ENCODE measurements at places on chromosomes 13 and 19.

DNA sequence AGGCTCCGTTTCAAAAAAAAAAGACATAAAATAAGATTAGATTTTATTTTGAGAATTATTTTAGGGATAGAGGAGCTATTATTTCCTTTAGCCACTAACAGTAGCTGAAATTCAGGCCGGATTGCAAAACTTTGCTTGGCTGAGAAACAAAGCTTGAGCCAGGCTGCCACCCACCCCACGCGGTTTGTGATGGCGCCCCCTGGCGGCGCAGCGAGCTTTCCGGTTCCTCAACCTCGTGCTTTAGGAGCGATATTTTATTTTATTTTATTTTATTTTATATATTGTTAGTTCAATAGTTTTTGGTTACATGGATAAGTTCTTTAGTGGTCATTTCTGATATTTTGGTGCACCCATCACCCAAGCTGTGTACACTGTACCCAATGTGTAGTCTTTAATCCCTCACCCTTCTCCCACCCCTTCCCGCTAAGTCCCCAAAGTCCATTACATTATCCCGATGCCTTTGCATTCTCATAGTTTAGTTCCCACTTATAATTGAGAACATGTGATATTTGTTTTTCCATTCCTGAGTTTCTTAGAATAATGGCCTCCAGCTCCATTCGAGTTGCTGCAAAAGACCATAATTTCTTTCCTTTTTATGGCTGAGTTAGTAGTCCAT, 19.8 kb upstream of the CEACAM4 start:
- DNase-seq = peak; percentile 58

- no peak for DNase-seq
Observed at GRCh38 chr19:16197188-16197621, 506 bp upstream of the AP1M1 start.

DNA sequence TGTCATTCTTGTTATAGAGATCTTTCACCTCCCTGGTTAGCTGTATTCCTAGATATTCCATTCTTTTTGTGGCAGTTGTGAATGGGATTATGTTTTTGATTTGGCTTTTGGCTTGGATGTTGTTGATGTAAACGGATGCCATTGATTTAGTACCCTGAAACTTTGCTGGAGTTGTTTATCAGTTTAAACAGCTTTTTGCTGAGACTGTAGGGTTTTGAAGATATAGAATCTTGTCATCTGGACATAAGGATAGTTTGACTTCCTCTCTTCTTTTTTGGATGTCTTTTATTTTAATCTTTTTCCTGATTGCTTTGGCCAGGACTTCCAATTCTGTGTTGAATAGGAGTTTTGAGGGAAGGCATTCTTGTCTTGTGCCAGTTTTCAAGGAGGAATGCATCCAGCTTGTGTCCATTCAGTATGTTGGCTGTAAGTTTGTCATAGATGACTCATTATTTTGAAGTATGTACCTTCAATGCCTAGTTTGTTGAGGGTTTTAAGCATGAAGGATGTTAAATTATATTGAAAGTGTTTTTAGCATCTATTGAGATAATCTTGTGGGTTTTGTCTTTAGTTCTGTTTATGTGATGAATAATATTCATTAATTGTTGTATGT, 16.8 kb downstream of the ZNF431 start:
- DNase-seq = no peak

DNA sequence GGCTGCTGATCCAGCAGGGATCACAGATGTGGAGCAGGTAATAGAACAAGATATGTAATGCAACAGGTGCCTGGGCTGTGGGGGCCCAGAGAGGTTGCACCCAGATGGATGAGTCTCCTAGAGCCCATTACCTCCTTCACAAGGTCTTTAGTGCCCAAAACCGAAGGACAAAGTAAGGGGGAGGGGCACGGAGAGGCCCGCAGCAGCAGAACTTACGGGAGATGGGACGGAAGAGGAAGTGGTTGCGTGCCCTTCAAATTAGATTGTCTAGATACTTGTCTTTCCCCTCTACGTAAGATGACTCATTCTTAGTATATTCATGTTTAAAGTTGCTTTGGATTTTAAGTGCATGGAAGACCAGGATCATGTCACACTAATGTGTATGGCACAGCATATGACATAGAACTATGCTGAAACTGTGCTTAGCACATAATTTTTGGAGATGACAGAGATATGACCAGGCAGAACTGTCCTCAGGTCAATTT, 5.7 kb upstream of the MRPS31 start:
- DNase-seq = peak; percentile 32

- peak; percentile 99 for DNase-seq
Observed at GRCh38 chr19:50658441-50659317, 9.4 kb downstream of the C19orf81 start.

DNA sequence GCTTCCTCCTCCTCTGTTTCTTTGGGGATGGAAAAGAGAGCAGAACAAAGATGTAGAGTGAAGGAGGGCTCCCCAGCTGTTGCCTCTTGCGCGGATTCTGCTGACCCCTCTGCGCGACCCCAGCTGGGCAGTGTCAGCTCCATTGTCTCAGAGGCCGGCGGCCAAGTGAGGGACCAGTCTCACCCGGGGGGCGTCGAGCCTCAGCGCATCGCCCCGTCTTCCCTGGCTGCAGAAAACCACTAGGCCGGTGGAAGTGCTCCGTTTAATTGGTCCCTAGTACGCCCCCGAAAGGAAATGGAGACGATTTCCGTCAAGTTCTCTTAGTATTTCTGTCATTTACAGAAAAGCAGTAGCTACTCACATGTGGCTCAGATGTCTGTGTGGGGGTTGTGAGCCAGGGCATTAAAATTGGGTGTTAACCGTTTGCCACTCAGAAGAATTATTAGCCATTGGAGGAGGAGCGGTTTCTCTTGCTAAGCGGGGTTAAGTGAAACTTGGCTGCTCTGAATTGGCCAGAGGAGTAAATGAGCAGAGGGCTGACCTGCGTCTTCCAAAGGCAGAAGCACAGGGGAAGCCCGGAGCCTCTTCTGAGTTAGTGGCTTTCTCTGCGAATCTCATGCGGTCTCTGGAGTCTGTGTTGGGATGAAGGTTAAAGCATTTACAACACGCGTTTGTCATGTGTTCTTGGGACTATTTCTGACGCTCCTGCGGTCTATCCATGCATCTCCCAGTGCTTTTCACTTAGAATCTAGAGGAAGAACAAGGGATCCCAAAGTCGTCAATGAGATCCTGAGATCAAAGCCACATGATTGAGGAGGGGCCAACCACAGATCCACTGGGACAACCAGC, 132.8 kb upstream of the MYO16 start:
- peak; percentile 11 for DNase-seq

DNA sequence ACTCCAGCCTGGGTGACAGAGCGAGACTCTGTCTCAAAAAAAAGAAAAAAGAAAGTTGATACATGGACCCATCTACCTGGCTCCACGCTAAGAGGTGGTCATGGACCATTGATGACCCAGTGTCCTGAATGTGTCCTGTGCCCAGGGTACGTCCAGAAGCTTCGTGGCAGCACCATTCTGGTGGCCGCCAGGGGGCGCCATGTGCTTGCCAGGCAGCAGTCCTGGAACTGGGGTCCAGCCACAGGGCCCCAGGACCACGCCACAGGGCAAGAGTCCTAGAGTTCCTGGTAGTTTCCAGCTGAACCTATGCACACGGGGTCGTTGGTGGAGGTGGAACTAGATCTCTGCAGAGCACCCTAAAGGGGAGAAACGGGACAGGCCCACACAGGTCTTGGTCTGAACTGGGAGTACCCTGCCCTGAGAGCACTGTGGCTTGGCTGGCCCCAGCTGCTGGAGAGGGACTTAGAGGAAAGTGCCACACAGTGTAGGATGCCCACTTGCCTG, 19.9 kb upstream of the FBXO27 start:
- peak; percentile 55 for DNase-seq

DNA sequence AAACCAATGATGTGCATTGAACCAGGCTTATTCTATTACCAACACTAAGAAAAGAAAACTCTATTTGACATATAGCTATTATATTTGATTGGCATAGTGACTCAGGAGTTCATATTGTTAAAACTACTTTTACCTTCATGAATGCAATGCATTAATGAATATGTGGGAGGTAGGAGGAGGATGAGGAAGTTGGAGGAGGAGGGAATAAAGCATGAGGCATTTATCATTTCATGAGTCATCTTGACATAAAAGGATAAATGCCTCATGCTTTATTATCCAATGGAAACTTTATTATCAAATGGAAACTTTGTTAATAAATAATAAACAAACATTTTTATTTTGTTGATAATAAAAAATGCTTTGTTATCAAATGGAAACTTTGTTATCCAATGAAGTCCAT, 116.5 kb downstream of the SPRY2 start:
- no peak for DNase-seq

- DNase-seq = no peak
Observed at GRCh38 chr13:76225815-76226489, 589.8 kb downstream of the LMO7 start.

- no peak for DNase-seq
Observed at GRCh38 chr13:77316430-77316829, 10.5 kb downstream of the MYCBP2 start.

- DNase-seq = peak; percentile 71
Observed at GRCh38 chr19:38735257-38735686, 9.0 kb downstream of the CAPN12 start.

DNA sequence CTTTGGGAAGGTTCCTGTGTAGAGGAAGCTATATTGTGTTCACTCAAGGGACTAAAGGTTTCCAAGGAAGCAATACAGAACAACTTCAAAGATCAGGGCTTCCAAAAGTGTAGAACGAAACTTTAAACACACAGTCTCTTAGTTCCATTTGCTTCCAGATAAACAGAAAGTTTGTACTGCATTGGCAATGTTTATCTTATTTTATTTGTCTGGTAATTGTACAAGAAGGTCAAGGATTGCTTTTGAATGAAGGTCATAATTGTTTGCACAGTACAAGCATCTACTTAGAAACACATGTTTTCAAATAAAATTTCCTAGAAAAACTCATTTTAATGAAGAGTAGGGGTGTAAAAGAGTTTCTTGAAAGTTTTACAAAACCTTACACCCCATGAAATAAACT, 712.7 kb upstream of the SGCG start:
- no peak for DNase-seq

DNA sequence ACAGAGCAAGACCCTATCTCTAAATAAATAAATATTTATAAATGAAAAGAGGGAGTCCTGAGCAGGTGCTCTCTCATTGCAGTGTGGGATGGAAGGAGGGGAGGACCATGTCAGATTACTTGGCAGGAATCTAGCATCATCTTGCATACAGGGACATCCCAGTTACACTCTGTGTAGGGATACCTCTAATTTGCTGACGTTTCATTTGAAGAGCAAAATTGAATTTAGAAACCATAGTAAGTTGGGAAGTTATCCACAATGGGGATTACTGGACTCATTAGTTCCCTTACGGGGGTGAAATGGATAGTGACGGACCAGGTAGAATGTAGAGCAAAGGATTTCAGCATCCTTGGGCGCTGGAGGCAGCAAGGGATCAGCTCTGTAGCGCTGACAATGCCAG, 52.1 kb downstream of the ARHGEF18 start:
- no peak for DNase-seq

- DNase-seq = no peak
Observed at GRCh38 chr13:98559169-98559568, 17.7 kb downstream of the STK24 start.

DNA sequence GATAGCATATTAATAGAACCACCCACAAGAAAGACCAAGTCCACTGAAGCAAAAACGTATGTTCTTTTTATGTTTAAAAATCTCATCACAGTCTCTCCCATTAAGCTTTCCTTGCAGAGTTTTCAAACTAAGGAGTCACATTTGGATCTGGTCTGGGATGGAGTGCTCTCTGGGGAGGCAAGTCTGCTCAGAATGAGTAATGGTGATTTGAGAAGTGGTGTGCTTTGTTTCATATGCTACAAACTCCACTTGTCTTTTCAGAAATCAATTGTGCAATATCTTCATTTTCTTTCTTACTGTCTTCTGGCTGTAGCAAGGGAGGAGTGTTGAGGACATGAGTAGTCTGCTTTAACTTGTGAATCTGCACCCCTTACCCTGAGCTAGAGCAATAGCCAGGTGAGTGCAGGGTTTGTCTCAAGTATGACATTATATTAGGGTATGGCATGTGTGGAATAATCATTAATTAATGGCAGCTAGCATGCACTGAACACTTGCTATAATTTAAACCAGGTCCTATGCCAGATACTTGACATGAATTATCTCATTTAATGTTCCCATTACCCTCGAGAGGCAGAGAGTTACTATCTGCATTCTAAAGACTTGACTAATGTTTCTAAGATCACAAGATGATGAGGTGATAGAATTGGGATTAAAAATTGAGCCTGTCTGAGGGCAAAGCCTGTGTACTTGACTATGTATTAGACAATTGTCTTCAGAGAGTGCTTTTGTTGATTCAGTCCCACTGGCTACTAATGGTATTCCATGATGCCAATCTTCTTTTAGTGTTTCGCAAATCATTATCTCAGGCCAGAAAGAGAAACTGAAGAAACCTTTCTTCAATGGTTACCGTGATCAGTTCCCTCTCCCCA, 171.8 kb downstream of the GPC6 start:
- DNase-seq = no peak

DNA sequence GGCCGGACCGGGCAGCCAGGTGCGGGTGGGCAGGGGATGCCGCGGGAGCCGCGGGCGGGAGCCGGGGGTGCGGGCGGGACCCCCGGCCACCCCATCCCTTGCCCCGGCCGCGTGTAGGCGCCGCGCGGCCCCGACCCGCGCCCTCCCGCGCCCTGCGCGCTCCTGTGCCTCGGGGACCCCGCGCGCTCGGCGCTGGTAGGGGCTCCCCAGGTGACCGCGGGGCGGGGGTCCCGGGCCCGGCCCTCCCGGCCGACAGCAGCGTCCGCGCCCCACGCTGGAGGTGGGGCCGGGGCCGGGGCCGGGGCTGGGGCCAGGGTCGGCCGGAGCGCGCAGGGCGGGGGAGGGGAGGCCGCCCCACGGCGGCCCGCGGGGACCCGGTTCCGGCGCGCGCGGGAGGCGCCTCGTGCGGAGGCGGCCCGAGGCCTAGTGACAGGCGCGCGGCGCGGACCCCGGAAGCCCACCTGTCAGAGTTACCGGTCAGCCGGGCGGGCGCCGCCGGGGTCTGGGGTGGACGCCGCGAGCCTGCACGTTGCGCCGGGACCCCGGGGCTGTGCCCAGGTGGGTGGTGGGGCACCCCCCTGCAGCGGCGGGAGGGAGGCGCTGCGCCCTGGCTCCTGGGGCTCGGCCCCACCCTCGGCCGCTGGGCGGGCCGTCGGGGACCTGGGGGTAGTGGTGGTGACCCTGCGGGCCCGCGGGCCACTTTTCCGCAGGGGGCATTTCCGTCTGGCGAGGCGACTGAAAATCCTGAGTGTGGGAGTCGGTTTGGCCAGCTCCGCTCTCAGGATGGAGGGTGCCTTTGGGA, 518 bp downstream of the TFDP1 start:
- DNase-seq = peak; percentile 33

DNA sequence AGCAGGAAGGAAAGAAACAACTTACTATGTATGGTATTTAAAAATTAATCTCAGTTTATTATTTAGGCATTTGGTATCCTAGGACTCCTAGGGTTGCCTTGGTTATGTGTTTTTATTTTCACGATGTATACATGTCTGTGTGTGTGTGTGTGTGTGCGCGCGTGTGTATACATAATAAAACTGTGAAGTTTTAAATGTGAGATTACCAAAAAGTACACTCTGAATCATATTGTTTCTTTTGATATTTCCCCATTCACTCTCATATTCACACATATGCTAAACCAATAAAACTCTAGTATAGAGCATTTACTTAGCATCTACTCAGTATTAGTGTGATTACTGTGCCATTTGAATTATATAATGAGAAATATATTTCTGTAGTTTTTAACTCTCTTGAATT, 30.8 kb upstream of the NDFIP2 start:
- no peak for DNase-seq
